ENCODE measurements at places on chromosomes 2 and 18.

DNA sequence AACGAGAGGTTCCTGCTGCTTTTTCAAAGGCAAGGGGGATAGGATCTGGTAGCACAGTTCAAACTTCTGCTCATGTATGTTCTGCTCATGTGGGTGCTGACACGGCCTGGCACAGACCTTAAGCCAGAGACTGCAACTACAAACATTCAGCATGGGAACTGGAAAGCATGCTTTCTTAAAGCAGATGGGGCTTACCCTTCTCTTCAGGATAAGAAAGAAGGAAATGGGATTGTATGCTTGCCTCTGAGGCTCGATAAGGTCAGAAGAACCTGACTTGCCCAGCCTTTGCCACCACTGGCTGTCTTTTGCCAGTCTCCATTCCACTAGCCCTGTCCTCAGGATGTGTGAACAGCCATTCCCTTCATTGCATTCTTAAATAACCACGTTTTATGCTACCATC, 10.7 kb downstream of the DOCK10 start:
- no peak for DNase-seq

DNA sequence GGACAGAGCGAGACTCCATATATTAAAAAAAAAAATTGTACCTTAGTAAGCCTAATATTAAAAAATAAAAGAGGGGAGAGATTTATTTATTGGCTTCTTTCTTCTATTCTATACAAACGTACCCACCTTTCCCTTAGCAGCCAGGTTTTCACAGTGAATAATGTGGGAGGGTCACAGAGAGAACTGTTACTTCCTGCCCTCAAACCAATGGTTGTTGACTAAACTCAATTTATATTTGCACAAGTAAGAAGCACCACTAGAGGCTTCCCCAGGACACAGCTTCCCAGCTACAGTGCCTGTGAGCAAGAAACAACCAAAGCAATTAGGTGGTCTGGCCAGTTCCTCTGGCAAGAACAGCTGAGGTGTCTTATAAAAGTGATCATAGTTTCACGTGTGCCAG, 28.9 kb upstream of the GALR1 start:
- no peak for DNase-seq

DNA sequence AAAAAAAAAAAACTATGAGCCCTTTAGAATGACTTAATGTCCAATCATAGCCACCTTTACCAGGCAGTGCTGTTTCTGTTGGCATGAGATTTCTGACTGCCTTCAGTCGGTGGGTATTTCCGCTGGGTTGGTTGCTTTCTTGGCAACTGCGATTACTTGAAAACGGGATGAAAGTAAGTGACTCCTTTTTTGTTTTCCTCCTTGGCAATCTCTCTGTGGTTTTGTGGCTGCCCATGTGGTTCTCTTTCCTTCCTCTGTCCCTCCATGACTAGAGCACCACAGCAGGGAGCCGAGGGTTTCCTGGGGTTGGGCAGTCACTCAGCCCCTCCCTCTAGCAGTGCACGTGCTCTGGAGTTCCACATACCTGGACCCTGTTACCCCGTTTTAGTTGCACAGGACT, 112.1 kb downstream of the KLHL29 start:
- DNase-seq = no peak

DNA sequence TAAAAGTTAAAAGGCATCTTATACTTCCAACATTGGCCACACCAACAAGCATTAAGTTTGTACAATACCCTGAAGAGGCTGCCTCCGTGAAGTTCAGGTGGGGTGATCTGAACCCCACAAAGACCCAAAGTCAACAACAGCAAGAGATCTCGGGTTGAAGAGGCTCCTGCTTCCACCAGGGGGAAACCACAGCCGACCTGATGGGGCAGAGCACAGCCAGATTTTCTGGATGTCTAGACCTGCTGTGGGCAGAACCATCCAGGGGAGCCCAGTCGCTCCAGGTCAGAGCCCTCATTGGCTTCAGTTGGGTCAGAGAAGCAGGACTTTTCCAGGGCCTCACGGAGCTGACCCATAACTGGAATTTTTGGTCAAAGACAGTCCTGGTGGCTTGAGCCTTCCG, 66.5 kb upstream of the ACKR3 start:
- no peak for DNase-seq

- DNase-seq = no peak
Measured at GRCh38 chr2:209772290-209772685, 656 bp downstream of the UNC80 start.

DNA sequence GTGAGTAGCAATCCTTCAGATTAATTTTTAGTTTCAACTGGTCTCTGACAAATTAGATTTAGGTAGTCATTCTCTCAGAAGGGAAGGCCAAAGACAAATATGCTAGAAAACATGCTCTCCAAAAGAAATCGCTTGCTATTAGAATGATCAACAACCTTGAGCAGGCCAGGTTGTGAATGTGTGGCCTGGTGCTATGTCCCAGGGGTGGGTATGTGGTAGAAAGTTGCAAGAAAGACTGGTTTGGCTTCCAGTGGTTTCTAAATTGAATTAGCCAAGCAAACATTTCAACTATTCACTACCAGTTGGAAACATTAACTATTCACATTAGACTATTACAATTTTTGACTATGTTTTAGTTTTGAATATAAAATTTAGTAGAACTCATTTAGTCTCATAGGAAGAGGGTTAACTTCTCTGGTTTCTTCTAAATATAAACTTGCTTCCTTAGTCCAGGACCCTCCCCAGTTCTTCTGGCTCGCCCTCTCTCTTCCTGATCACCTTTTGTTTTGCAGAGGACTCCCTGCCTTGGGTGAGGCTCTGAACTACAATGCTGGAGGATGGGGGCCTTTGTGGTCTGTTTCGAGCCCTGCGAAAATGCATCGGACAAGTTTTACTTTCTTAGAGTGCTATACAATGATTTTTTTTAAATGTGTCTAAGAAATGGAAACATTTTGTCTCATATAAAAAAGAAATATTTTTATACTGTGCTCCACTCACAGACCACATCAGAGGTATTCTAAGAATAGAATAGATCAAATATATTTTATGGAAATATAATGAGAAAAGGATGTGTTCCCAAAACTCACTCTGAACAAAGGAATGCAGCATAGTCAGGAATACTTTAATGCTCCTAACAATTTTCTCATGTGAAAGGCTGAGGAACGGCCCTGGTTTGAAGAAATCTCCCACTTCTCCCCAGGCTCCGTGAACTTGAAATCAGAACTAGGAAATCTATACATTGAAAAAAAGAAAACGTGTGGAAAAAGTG, 375.0 kb upstream of the ZEB2 start:
- DNase-seq = no peak

- no peak for DNase-seq
Measured at GRCh38 chr18:8462651-8463185, 146.5 kb upstream of the RAB12 start.

GRCh38 chr2:181553244-181553643, 96.1 kb downstream of the ITGA4 start:
- DNase-seq = no peak

DNA sequence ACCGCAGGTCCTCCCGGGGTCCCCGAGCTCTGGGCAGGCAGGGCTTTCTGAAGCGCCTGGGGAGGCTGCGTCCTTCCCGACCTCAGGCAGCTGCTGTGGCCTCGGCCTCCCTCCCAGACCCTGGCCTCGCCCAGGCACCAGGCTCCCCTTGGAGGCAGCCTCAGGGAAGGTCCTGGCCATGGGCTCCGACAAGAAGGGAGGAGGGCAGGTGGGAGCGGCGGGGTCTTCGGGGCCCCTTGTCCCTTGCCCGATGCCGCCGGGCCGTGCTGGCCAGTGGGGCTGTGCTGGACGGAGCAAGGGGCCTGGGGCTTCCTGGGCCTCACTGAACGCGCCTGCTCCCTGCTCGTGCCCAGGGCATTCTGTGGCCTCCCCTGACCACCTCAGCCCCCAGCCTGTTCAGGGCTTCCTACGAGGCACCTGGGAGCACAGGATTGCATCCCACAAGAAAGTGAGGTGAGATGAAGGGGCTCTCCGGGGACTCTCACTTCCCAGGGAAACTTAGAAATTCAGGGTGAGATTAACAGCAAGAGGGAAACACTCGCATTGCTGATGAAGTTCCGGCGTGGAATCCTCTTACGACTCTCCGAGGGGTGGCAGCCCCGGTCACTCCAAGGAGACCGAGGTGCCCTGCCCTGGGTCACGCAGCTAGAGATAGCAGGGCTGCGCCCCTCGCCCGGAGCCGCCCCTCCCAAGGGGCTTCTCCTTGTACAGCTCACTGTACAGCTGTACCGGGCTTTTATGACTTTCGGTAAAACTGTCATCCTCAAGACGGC, 778 bp downstream of the MFSD2B start:
- no peak for DNase-seq

DNA sequence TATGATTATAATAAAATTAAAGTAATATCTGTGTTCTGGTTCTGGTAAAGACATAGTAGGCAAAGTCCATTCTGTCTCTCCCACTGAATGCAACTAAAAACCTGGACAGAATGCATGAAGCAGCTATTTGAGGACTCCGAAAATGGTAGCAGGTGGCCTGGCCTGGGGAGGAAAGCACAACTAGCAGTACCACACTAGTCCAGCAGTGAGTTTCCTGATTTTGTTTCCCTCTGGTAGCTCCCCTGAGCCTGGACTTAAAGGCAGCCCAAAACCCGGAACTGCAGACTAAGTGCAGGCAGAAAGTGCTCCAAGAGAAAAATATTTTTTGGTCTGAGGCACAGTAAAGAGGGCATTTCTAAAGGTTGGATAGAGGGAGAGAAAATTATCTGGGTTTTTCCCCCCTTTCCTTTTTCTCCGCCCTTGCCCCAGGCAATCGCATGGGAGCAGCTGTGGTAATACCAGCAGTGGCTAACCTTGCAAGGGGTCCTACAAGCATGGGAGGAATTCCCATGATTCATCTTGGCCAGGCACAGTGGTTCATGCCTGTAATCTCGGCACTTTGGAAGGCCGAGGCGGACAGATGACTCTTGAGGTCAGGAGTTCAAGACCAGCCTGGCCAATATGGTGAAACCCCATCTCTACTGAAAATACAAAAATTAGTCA, 32.3 kb downstream of the ASXL2 start:
- DNase-seq = no peak

DNA sequence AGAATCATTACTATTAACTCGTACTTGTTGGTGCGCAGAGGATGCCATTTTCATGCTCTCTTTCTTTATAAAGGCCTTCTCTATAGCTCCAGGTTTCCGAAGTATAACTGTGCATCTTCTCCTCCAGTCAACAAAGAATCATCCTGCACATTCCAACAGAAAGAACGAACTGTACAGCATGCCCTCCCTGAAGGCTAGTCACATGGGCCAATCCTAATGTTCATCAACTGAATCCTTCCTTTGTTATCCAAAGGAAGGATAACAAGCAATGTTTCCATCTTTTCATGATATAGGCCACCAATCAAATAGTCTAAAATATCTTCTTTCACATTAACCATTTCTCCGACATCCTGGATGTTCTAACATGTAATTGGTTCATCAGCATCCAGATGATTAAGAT, 66.9 kb upstream of the LDLRAD4 start:
- DNase-seq = no peak

GRCh38 chr18:35553300-35553699, 28.2 kb upstream of the GALNT1 start:
- no peak for DNase-seq

- DNase-seq = no peak
Measured at GRCh38 chr18:9417073-9417851, 58.1 kb upstream of the RALBP1 start.

GRCh38 chr18:28820353-28820752, 643.4 kb upstream of the CDH2 start:
- DNase-seq = no peak

DNA sequence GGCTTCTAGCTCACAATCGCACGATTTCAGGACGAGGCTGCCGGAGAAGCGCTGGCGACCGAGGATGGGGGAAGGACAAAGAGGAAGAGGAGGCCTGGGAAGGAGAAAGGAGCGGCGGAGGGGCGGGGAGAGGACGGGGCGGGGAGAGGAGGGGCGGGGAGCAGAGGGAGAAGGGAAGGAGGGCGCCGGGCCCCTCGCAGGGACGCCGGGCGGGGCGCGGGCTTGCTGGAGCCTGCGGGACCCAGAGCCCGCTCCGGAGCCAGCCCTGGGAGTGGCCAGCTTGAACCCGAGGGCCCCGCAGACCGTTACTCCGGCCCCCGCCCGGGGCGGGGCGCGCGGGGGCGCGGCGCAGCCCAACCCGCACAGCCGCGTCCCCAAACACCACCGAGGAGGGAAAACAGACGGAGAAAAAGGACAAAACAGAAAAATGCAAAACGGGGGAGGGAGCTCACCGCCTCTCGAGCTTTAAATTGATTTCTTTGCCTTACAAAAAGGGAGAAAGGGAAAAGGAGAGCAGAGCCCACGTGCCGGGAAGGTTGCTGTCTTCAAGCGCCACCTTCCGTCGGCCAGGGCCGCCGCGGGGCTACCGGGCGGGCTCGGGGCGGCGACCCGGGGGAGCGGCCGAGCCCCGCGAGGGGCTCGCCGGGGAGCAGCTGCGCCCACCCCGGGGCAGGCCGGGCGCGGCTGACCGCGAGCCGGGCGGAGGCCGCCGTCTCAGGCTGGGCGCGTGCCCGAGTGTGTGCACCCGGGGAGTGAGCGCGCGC, 781 bp upstream of the SOX11 start:
- DNase-seq = no peak

DNA sequence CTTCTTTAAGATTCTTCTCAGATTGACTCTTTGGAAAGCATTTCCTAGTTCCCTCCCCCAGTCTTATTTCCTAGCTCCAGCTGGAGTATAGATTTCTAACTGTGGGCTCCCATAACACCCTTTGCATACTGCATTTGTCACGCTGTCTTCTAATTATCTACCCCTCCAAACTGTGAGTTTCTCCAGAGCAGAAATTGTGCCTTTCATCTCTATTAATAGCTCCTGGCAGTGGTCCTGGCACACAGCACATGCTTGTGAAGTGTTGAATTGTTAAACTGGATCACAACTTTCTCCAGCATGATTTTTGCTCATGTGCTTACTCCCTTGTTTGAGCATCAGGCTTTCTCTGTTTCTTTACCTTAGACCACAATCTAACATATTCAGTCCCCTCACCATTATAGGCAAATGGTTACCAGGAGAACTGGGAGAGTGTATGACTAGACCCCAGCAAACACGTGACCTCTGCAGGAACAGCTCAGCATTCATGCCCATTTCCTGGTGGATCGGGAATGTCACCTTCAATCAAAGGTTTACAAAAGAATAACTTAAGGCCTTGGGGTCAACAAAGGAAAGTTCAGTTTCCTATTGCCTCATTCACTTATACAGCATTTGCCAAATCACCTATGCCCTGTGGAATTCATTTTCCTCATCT, 175.7 kb upstream of the TANK start:
- no peak for DNase-seq

GRCh38 chr18:9638886-9639285, 24.5 kb upstream of the PPP4R1 start:
- DNase-seq = no peak

GRCh38 chr2:12304564-12305171, 412.1 kb upstream of the TRIB2 start:
- no peak for DNase-seq

GRCh38 chr2:212958133-212958532, 193.3 kb downstream of the IKZF2 start:
- DNase-seq = no peak
